ENCODE measurements at places on chromosomes 2 and 18.

GRCh38 chr2:174248187-174248997 lies at the start of gene OLA1:
TSS of gene OLA1 (minus strand) at chr2:174248532. CDS start at chr2:174246815, 1,717 bp downstream.
- peak; percentile 94 for DNase-seq

- no peak for DNase-seq
These were observed 229.3 kb downstream of the TGIF1 start for GRCh38 chr18:3679241-3679640.

DNA sequence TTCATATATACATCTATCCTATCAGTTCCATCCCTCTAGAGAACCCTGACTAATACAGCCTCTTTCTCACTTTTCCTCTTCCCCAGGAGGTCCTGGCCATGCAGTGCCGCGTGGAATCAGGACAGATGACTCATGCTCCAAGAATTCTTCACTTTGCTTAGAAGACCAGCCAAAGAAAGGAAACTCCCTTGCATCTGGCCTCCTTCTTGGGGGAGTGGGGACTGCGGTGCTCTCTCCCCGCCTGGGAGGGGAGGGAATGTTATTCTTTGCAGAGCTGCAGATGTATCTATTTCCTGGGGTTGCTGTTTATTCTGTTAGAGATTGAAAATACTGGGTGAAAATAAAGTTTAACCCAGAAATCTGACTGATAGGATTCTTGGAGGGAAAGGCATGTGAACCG lies 111.5 kb upstream of the SH3BP4 start:
- DNase-seq = no peak

DNA sequence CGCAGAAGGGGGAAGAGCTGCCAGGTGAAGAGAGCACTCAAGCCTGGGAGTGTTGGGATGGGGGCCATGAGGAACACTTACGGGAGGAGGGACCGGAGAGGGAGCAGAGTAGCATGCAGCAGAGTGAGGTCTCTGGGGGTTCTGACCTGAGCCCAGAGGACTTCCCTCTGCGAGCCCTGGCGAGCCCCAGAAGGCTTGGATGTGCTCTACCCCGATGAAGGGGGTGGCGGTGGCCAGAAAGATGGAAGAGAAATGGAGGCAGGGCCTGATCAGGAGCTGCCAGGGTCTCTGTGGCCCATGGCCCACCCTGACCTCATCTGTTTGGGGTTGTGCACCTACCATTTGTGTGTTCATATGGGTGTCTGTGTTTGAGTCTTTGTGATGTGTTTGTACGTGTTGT lies 42.0 kb downstream of the CROCC2 start:
- peak; percentile 6 for DNase-seq

DNA sequence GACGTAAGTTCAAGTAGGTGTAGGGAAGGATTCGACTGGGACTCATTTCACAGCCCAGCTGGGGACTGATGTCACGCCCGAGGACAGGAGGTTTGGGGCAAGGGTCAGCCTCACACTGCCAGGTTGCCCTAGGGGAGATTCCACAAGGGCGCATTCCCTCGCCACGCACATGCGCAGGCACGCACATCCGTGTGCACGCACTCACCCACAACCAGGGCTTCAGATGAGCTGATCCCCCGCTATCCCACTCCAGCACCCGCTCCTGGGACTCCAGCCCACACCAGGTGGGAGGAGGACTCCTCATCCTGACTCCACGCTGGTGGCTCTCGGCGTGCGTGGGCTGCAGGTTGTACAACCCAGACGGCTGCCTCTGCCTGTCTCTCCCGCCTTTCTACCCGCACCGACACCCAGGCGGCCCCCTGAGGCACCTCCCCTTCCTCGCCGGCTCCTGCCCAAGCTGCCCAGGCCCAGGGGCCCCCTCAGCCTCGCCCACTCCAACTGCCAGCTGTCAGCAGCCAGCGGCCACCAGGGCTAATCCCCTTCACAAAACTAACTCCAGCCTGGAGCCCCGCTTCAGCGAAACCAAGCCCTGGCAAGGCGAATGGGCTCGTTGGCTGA lies 47.8 kb upstream of the FOSL2 start:
- DNase-seq = no peak

- peak; percentile 14 for DNase-seq
These were observed 1288.7 kb downstream of the CNTNAP5 start for GRCh38 chr2:125313806-125314205.
